ENCODE measurements at places on chromosomes 6 and 20.

- DNase-seq, result no peak
Measured at GRCh38 chr6:23929201-23929600, 196.8 kb upstream of the NRSN1 start.

DNA sequence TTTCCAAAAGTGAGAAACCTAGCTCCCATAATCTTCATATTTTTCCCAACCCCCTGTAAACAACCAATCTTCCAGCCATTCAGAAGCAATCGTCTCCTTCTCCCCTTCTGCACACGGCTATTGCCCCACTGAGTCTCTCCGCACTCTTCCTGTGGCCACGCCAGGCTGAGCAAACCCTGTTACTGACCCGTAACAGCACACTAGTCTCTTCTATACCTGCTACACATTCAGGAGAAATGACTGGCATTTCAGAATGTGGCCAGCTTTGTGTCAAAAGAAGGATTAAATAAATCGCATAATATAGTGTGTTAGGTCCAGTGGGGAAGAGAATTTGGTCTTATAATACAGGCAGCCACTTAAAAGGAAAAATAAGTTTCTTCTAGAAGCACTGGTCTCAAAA, 41.4 kb downstream of the ECT2L start:
- DNase-seq, result no peak

DNA sequence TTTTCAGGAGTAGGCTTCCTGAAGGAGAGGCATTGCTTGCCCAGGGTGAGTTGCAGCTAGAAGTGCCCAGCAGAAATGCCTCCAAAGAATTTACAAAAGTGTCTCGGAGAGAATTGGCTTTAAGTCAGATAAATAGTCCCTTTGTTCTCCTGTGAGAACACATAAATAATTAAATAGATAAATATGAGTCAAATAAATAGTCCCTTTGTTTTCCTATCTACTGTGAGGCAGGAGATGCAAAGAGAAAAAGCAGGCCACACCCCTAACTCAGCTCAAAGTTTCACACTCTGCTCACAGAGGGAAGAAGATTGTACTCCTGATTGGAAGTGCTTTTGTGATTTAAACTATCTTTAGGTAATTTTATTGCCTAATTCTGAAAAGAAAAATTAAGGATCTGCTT, 180.7 kb upstream of the PRSS16 start:
- no peak for DNase-seq

GRCh38 chr6:91534614-91535013, 947.7 kb upstream of the MAP3K7 start:
- no peak for DNase-seq

GRCh38 chr6:131532580-131533039, 40.4 kb upstream of the ARG1 start:
- DNase-seq, result no peak

DNA sequence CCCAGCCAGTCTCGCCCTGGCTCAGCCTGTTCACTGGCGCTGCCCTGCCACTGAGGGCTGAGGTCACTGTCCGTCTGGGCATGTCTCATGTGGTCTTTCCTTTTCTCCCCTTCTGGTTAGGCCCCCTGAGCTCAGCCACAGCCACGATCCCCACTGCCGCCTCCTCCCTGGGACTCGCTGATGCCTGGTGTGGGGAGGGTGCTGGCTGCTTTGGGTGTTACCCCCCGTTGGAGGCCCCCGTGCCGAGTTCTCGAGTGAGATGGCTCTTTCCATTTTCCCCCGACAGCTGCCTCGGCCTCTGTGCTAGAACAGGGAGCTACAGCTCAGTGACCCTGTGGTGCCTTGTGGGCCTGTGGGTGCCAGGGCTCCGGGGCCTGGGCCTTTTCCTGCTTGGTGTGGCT, 14.9 kb upstream of the TCFL5 start:
- DNase-seq, result no peak

- no peak for DNase-seq
Measured at GRCh38 chr6:153538491-153538890, 407.4 kb upstream of the RGS17 start.

- no peak for DNase-seq
Measured at GRCh38 chr6:151440498-151440897, 11.4 kb downstream of the RMND1 start.

DNA sequence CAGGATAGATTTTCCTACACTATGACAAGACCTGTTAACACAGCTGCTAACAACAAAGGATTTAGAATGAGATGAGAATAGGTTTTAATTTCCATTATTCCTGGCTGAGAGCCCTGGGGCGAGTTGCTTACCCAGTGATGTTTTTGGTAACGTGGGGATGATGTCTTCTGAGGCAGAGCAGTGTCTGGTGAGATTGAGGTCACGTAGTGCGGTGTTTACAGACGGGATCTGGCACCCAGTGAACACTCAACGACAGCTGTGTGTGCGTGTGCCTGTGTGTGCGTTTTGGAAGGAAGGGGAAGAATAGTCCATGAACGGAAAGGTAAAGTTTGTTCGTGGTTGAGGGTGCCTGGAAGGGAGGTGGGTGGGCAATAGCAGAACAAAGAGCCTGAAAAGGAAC, 384.7 kb downstream of the C6orf118 start:
- DNase-seq, result no peak

DNA sequence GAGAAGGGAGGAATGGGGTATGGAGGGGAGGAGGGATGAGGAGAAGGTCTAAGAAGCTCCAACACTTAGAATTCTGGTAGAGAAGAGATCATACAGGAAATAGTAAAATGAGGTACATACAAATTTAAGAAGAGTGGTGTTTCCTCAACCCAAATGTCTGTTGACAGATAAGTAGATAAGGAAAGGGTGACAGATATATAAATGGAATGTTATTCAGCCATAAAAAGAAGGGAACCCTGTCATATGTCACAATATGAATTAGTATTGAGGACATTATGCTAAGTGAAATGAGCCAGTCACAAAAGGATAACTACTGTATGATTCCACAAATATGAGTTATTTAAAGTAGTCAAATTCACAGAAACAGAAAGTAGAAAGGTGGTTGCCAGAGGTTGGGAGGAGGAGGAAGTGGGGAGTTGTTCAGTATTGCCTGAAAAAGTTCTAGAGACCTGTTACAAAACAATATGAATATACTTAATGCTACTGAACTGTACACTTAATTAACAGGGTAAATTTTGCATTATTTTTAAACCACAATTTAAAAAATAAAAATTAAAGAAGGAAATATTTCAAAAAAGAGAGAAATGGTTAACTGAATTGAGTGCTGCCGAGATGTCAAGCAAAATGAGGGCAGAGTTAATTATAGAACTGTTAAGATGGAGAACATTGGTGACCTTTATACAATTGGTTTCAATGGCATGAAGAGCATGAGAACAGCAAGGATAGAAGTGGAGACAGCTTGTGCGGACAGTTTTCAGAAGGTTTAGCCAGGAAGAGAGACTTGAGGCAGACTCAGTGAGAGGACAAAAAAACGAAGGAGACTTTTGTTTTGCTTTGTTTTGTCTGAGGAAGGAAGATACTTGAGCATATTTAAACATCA, 47.6 kb upstream of the ADGRF4 start:
- DNase-seq, result no peak

DNA sequence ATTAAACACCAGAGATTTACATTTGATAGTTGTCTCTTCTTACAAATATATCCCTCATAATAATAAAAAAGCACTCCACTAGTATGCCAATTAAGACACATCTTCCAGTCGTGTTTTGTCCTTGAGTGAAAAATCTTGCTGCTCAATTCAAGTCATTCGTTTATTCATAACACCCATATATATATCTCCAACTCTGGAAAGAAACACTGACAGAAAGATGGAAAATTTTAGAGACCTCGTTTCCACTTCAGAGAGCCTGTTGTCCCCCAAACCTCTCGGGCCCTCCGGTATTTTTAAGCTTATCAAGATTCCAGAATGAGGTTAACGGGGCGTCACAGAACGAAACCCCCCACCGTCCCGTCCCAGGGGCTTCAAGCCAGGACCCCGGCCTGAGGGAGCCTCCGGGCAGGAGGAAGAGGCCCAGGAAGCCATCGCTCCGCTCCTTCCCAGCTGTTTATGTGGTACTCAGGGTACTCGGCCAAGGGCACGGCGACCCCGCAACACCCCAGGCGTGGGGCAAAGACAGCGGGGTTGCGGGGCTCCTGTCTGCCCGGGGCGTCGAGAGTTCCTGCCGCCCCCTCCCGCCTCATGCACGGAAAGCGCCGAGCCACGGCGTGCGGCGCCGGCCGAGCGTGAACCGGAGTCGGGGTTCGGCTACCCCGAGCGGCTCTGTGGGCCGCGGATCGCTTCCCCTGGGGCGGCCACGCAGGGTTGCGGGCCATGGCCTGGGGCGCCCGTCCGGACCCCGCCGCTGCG, 623 bp upstream of the SNX9 start:
- DNase-seq, result no peak

- DNase-seq, result no peak
Measured at GRCh38 chr20:25510202-25510601, 75.1 kb downstream of the NINL start.

DNA sequence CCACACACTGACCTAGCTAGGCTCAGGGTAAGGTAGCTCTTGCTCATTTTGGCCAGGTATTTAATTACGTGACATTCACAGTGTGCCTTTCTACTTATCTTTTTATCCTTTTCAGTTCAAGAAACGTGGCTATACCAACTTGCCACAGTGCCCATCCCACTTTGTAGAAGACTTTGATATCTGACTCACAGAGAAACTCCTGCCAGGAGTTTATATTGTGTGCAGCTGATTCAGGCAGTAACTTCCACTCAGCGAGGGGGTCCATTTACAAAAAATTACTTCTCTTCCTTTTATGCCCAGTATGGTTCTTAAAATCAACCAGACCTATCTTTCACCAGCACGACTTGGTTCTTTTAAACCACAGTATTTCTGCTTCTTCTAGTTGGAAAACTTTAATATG, 75.6 kb downstream of the PRL start:
- DNase-seq, result no peak

DNA sequence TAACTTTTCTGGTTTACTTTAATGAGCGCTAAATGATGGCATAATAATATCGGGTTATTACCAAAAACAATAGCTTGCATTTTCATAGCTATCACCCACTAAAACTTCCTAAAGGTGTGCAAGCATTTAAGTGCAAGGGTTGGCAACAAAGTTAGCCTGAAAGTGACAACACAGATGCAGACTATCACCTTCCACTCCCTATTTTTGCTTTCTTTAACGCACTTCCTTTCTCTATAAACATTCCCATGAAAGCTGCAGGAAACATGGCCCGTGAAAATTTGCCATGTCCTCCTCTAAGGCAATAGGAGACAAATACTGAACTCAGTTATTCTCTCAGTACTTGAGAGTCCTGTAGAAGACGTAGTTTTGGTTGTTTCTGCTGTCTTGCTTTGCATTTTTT, 2.7 kb downstream of the MYCT1 start:
- DNase-seq, result no peak

DNA sequence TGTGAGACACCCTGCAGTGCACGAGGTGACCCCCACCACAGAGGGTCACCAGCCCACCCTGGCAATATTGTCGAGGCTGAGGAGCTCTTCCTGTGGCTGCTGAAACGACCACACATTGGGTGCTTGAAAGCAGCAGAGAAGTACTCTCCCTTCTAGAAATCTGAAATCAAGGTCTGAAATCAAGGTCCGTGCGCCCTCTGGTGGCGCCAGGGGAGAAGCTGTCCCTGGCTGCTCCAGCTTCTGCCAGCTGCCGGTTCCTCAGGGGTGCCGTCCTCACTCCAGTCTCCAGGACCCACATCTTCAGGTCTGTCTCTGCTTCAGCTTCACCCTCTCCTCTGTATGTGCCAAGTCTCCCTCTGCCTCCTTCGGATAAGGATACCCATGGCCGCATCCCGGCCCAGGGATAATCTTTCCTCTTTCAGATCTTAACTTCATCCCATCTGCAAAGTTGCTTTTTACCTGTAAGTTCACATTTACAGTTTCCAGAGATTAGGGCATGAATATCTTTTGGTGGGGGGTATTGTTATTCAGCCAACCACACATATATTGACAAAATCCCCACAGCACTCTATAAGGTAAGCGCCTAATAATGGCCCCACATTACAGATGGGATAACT, 108.3 kb upstream of the PHACTR3 start:
- peak; percentile 47 for DNase-seq

- DNase-seq, result no peak
Measured at GRCh38 chr6:27810768-27811450, 101.3 kb downstream of the OR2B2 start.

DNA sequence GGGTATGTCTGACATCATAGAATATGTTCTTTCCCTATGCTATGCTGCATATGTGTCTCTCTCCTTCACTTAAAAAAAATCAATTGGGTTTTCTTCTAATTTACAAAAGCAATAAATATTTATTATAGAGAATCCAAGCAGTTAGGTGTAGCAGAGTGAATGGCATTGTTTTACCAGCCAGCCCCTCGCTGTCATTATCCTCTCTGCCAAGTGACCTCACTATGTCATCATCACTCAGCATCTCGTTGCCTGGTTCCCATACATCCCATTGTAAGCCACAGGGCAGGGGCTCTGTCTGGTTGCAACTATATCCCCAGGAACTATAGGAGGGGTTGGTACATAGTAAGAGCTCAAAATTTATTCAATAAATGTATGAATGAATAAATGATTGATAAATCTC, 31.3 kb downstream of the KIAA0319 start:
- no peak for DNase-seq

GRCh38 chr6:158644231-158645063, at the start of gene DYNLT1:
DYNLT1 (minus strand) TSS chr6:158644743; CDS start chr6:158644708, 35 bp downstream.
- DNase-seq, result peak; percentile 80

GRCh38 chr6:71965404-71965803, 79.1 kb downstream of the RIMS1 start:
- no peak for DNase-seq

DNA sequence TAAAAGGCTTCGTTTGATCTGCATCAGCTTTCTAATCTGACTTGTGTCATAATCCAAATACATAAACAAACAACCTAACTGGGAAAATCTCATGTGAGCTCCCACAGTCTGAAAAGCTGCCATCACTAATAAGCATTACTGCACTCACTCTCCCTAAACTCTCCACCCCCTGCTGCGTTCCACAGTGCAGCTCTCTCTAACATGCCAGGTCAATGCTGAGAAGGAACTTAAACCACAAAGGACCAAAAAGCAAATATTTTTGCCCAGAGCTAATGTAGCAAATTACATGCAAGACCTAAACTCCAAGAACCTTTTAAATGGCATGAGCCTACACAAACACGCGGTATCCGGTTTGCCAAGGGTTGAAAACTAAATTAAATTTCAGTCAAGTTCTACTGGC, 542.3 kb upstream of the JARID2 start:
- no peak for DNase-seq

GRCh38 chr6:89410231-89410761, 1.8 kb downstream of the RRAGD start:
- DNase-seq, result no peak

All from H1 (cell line).